Activated T-cell treated with anti-CD3 and anti-CD28 coated beads, Interleukin-2, amount 50 U/mL, for 72 hours (primary cell): ENCODE measurements at places on chromosomes 12 and 14.
A peak's percentile ranks its signal among the peaks of the same experiment; 100 is the strongest.

- DNase-seq = no peak
Measured at GRCh38 chr12:108525681-108526080, 10.6 kb downstream of the FICD start.

GRCh38 chr14:74855945-74856344 lies 20.0 kb downstream of the PROX2 start:
- DNase-seq = no peak

DNA sequence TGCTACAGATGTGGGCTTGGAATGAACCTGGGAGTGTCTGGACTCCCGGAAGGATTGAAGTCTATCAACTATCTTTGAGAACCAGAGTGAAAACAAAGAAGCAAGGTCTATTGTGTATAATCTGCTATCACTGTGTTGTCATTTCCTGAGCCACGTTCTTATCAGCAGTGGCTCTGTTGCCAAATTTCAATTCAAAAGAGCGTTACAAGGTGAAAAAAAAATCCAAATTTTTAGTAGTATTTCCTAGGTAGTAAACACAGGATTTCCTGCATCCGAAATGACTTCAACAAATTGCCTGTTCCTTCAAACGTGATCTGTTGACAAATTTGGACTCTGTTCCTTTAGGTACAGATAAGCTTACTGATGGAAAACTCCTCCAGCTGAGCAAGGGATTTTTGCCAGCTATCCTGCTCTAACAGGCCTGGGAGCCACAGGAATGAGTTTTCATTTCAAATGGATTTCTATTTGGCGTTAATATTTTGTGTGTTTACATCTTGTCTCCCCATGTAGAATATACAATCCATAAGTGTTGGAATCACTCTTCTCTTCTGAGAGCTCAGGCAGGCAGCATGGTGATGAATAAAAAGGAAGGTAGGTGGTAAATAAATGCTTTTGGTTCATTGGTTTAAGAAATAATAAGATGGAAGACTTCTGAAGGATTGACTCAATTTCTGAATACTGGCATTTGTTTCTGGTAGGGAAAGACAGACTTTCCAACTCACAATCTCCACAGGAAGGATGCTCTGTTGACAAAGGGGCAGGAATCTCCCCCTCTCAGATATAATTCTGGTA lies 58.5 kb downstream of the GPR135 start:
- DNase-seq = no peak

DNA sequence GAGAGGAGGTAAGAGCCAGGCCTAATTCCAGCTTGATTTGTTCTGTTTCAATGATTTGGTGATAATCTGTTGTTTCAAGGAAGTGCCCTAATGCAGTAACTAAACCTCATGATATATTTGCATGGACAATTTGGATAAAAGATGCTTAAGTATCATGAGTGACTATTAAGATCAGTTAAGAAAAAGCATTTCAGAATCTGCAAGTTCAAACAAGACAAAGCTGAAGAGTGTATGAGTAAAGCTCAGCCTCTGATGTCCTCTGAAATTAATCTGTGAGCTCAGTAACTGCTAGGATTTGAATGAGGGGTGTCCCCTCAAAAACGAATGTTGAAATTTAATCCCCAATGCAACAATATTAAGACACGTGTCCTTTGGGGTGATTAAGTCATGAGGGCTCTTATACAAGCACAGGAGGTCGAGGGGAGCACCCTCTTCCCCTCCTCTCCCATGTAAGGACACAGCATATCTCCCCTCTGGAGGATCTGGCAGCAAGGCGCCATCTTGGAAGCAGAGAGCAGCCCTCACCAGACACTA lies 949.2 kb downstream of the GALC start:
- no peak for DNase-seq

GRCh38 chr14:41950428-41951151 lies 343.9 kb downstream of the LRFN5 start:
- no peak for DNase-seq

DNA sequence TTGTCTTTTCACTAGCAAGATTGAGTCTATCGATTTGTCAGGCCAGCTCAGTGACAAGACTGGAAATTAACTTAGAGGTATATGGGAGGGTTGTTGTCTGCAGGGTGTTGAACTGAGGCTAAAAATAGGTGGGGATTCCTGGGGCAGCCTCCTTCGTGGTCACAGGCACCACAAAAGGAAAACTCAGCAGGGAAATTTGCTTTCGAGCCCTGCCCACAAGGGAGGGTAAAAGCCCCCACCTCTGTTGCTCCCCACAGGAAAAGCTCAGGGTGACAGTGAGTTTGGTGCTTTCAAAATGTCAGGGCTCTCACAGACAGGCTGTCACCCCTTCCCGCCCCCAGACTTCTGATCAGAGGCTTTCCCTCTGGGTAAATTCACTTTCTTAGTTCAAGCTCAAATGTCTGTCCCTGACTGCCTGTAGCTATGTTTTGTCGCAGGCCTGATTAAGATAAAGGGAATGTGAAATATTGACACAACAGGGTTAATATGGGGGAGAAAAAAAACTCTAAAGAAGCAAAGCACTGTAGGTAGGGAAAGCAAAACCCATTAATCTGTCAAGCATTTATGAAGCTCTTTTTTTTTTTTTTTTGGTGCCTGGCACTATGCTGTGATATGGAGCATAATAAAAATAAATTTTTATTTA lies 11.7 kb upstream of the NFKBIA start:
- peak; percentile 76 for DNase-seq

DNA sequence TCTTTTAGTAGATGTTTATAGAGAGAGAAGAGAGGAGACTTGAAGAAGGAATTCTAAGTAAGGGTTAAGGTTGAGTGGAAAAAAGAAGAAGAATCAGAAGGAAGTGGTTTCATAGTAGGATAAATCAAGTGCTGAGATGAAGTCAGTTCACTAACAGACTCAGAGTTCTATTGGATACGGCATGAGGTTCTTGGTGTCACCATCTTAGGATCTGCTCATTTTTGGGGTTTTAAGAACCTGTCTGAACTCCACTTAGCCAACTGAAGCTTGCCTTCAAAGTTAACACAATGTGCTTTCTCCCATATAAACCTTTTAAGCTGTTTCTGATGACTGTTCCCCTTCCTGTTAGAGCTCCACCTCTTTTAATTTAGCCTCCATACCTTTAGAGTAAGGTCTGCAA lies 152.6 kb downstream of the PRKCH start:
- DNase-seq = no peak
